ENCODE measurements at places on chromosomes 11 and 22. TPM values are rescaled to one million over a fixed set of nuclear protein-coding genes. Genes with fewer than 3 reads are reported as not detected.

SCARF2 gene
- total RNA-seq, result 4.2 TPM

MRGPRX3 gene
- not detected for total RNA-seq

GGTLC2 gene
- not detected for total RNA-seq

MB gene
- total RNA-seq, result 0.36 TPM

E2F8 gene
- total RNA-seq, result 12.2 TPM

FUT4 gene
- 40.1 TPM for total RNA-seq

LIF gene
- total RNA-seq, result 3.8 TPM

C22orf31 gene
- total RNA-seq, result 0.63 TPM

H19 gene
- total RNA-seq, result 12,320 TPM

GAS2L1 gene
- total RNA-seq, result 17.2 TPM

TBX10 gene
- total RNA-seq, result not detected

MYO7A gene
- 2.8 TPM for total RNA-seq

CBX6 gene
- 116 TPM for total RNA-seq

CABP7 gene
- total RNA-seq, result 1.7 TPM

BCL2L13 gene
- 42.8 TPM for total RNA-seq

OR52H1 gene
- not detected for total RNA-seq

EMSY gene
- 20.1 TPM for total RNA-seq

ESAM gene
- 3.6 TPM for total RNA-seq

DNA sequence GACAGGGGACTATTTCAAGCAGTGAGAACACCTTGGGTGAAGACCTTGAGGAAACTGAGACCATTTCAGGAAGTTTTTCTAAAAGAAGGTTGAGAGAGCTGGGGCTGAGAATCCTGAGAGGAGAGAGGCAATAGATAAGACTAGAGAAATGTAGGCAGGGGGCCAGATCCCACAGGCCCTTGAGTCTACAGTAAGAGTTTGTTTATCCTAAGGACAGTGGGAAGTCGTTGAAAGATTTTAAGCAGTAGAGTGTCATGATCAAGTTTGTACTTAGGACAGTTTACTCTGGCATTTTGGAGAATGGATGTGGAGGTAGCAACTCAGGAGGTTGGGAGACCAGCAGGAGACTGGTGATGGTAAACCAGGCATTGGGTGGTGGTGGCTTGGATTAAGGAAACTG is 17.1 kb downstream of the HSD17B12 start:
- H3K36me3 ChIP-seq, result peaks cover 30% of the 10 kb centered on the region
- H3K27me3 ChIP-seq, result no peaks in the 10 kb centered on the region
- no peak overlapping the region for H3K27ac ChIP-seq

- no peaks in the 10 kb centered on the region for H3K27me3 ChIP-seq
- H3K36me3 ChIP-seq, result no peaks in the 10 kb centered on the region
- no peaks in the 10 kb centered on the region for H3K4me1 ChIP-seq
- no peak overlapping the region for H3K27ac ChIP-seq
- no peak overlapping the region for H3K4me3 ChIP-seq
- no peak for DNase-seq
Observed at GRCh38 chr11:94678236-94678635, 89.9 kb upstream of the AMOTL1 start.

GRCh38 chr11:105367129-105367528 is 227.6 kb upstream of the CARD18 start:
- DNase-seq, result no peak
- H3K36me3 ChIP-seq, result no peaks in the 10 kb centered on the region

GRCh38 chr11:84383576-84383975 is 1097.4 kb upstream of the CCDC90B start:
- no peaks in the 10 kb centered on the region for H3K27me3 ChIP-seq
- no peaks in the 10 kb centered on the region for H3K36me3 ChIP-seq
- H3K4me3 ChIP-seq, result no peak overlapping the region
- H3K4me1 ChIP-seq, result no peaks in the 10 kb centered on the region

DNA sequence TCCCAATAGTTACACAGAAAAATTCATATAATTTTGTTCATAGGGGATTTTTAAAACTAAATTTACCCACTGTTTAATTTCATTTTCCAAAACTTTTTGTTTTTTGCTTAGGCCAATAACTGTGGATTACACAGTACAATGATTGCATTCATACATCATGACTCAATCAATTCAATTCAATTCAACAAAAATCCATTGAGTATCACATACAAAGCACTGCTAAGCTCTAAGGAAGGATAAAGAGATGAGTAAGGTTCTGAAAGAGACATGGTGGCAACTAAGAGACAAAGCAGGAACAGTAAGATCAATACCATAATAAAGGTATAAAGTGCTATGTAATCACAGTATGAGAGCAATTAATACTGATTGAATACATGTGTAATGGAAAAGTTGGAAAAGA is 9.4 kb upstream of the LAYN start:
- H3K4me1 ChIP-seq, result peaks cover 10% of the 10 kb centered on the region

DNA sequence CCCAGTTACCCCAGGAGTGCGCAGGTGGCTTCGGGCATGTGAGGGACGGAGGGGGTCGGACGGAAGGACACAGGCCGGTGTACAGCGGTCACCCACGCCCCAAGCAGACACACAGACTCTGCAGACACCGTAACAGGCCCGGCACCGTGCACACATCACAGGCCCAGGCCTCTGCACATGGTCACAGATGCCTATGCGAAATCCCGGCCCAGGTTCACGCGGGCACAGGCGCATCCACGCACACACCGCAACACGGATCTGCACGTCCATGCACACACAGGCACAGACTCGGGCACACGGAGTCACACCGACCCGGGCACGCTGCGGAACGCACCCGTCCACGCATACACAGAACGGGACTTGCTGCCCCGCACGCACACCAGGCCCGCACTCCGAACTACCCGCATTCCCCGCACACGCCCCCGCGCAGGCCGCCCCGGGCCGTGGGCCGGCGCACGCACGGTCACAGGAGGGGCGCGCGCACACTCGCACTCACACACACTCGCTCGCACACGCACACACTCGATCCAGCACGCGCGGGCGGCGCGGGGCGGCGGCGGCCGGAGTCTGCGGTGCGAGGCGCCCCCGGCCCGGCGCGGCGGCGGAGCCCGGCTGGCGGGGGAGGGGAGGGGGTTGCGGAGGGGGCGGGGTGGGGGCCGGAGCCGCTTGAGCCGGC is at the start of gene MGAT3:
TSS of gene MGAT3 (plus strand) at position 491 of the 676 bp plus-strand sequence. CDS start 30,336 bp downstream, outside the sequence.
- peaks cover 3% of the 10 kb centered on the region for H3K27me3 ChIP-seq
- H3K4me3 ChIP-seq, result peak within 1 kb of the TSS; percentile 79
- no peak for DNase-seq
- peak within 1 kb of the TSS; percentile 97 for H3K27ac ChIP-seq
- peaks cover 5% of the 10 kb centered on the region for H3K36me3 ChIP-seq

GRCh38 chr11:27213232-27213660 is 149.8 kb downstream of the CCDC34 start:
- peak overlapping the region; percentile 40 for H3K4me3 ChIP-seq
- no peak for DNase-seq
- peaks cover 47% of the 10 kb centered on the region for H3K4me1 ChIP-seq

GRCh38 chr22:25111579-25112517 is 87.8 kb upstream of the CRYBB3 start:
- peak overlapping the region; percentile 86 for H3K27ac ChIP-seq
- peak overlapping the region; percentile 93 for H3K4me3 ChIP-seq
- no peaks in the 10 kb centered on the region for H3K27me3 ChIP-seq
- no peaks in the 10 kb centered on the region for H3K36me3 ChIP-seq

DNA sequence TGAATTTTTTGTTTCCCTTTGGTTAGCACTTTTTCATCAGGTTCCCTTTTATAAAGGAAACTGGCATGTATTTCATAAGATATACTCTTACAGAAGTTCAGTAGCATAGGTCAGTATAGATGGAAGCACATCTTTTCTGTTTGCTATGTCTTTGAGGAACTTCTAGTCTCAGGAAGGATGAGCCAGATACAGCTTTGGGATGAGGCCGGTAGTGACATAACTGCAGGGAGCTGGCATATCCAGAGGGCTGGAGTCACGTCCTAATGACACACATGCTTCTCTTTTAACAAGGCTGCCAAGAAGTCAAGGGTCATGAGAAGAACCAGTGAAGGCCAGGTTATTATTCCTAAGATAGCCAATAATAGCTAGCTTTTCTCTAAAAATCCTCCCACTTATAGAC is 33.3 kb upstream of the ADSL start:
- H3K27ac ChIP-seq, result no peak overlapping the region
- no peaks in the 10 kb centered on the region for H3K4me1 ChIP-seq
- H3K4me3 ChIP-seq, result no peak overlapping the region
- peaks cover 62% of the 10 kb centered on the region for H3K36me3 ChIP-seq
- DNase-seq, result no peak

- no peak overlapping the region for H3K27ac ChIP-seq
- peaks cover 2% of the 10 kb centered on the region for H3K27me3 ChIP-seq
- H3K36me3 ChIP-seq, result no peaks in the 10 kb centered on the region
- no peak overlapping the region for H3K4me3 ChIP-seq
- no peak for DNase-seq
Observed at GRCh38 chr11:86124251-86125233, 55.7 kb upstream of the PICALM start.

DNA sequence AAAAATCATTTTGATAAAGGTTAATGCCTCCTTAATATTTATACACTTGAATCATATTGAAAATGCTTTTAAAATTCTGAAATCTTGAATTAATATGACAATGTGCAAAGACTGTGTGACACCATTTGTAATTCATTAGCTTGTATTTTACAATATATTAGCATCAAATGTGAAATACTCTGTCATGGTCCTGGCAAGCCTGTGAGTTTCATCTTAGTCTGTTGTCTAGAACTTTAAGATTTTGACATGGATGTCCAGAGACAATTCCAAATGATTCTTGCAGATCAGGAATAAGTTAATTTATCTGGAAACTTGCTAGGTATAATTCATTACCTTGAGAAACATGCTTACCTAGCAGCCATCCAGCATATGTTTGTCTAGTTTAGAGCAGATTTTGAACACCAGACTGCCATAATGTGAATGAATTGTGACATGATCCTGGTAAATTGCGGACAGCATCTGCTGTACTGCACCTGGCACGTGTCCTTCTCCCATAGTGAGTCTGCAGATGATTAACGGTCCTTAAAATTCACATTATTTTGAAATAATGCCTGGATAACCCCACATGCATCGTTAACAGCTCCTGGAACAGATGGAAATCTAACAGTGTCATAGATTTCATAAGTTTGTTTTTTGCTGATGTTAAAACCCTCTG is 34.5 kb upstream of the DEUP1 start:
- H3K27ac ChIP-seq, result no peak overlapping the region
- peaks cover 25% of the 10 kb centered on the region for H3K27me3 ChIP-seq
- H3K4me1 ChIP-seq, result peaks cover 16% of the 10 kb centered on the region
- H3K36me3 ChIP-seq, result no peaks in the 10 kb centered on the region

- H3K36me3 ChIP-seq, result no peaks in the 10 kb centered on the region
- no peaks in the 10 kb centered on the region for H3K27me3 ChIP-seq
- H3K27ac ChIP-seq, result peak overlapping the region; percentile 10
- DNase-seq, result peak; percentile 39
Observed at GRCh38 chr11:76823481-76824028, 37.2 kb upstream of the ACER3 start.

DNA sequence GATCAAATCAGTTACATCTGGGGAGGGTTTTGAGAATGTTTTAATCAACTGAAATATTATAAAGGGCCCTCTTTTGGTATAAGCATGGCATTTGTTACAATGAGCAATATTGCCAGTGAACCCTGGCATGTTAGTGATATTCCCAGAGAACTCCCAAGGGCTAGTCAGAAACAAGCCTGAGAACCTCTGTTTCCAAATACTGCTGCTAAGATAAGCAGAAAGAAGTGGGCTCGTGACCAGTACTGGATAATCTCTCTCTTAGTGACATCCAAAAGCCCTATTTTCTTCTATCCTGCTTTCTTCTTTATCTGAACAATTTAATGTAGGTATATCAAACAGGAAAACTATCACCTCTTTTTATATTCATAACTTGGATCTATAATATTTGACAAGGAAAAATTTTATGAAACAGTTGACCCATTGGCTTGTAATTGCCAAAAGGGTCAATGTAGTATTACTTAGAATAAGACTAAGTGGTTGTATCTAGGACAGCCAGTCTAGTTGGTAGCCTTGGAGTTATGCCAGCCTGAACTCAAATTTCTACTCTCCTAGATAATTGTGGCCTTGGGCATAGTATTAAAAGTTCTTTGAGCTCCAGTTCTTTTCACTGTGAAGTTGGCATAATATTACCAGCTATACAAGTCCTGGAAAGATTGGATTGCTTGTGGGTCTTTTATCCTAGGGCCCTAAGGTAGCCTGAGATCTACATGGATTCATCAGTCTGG is 15.7 kb downstream of the CAT start:
- H3K27me3 ChIP-seq, result no peaks in the 10 kb centered on the region
- no peak overlapping the region for H3K4me3 ChIP-seq
- H3K27ac ChIP-seq, result no peak overlapping the region

DNA sequence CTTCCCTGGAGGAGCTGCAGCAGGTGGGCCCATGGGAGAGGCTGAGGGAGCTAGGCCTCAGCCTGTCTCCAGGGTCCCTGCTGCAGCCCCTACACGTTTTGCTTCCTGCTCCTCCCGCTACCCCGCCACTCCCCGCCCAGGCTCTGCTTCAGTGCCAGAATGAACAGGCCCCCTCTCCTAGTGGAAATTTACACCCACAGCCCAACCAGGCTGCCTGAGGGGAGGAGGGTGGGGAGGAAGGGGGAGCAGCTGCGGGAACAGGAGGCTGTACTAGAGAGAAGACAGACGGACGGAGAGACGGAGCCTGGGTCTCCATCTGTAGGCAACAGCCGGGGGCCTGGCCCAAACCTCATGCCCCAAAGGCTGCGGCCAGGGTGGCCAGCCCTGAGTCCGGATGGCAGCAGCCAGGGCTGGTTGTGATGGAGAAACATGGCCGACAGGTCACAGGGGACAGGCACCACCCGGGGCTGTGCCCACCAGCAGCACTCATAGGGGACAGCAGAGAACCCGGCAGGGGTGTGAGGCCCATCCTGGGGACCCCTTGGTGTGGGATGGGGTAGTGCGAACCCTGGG is 20.6 kb downstream of the FLRT1 start:
- DNase-seq, result no peak
- no peak overlapping the region for H3K27ac ChIP-seq
- H3K27me3 ChIP-seq, result peaks cover 7% of the 10 kb centered on the region
- no peak overlapping the region for H3K4me3 ChIP-seq
- H3K4me1 ChIP-seq, result peaks cover 21% of the 10 kb centered on the region

GRCh38 chr11:86811637-86812321 is 11.4 kb downstream of the PRSS23 start:
- H3K4me3 ChIP-seq, result no peak overlapping the region
- peaks cover 41% of the 10 kb centered on the region for H3K4me1 ChIP-seq
- no peaks in the 10 kb centered on the region for H3K27me3 ChIP-seq
- H3K36me3 ChIP-seq, result peaks cover 13% of the 10 kb centered on the region
- H3K27ac ChIP-seq, result peak overlapping the region; percentile 58
- no peak for DNase-seq

DNA sequence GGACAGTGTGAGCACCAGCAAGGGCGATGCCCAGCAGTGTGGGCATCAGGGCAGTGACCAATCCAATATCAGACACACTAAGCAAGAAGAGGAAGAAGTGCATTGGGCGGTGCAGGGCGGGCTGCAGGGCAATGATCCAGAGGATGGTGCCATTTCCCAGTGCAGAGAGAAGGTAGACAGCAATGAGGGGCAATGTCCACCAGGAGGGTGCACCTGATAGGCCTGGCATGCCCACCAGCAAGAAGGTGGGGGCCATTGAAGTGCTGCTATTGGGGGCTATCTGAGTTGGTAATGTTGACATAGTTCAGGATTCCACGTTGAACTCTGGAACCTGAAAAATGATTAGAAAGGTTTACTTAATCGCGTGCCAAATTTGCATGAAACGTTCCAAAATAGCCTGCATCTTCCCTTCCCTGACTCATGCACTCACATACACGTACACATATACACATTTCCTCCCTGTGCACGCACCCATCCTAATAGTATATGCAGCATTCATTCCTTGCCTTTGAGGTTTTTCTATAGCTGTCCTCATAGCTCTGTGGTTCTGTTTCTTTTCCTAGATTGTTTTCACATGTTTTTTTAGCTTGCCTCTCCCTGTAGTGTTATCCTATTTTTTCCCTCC is at the start of gene OR51S1:
TSS of gene OR51S1 (minus strand) at position 301 of the 625 bp plus-strand sequence. CDS start at position 301, 0 bp downstream.
- H3K27ac ChIP-seq, result no peak within 1 kb of the TSS
- no peaks in the 10 kb centered on the region for H3K36me3 ChIP-seq
- H3K27me3 ChIP-seq, result no peaks in the 10 kb centered on the region
- no peak within 1 kb of the TSS for H3K4me3 ChIP-seq
- no peaks in the 10 kb centered on the region for H3K4me1 ChIP-seq
- no peak for DNase-seq

Data from type B pancreatic cell (in vitro differentiated cells).